ENCODE measurements at places on chromosomes 3 and 15.
A peak's percentile ranks its signal among the peaks of the same experiment; 100 is the strongest.

DNA sequence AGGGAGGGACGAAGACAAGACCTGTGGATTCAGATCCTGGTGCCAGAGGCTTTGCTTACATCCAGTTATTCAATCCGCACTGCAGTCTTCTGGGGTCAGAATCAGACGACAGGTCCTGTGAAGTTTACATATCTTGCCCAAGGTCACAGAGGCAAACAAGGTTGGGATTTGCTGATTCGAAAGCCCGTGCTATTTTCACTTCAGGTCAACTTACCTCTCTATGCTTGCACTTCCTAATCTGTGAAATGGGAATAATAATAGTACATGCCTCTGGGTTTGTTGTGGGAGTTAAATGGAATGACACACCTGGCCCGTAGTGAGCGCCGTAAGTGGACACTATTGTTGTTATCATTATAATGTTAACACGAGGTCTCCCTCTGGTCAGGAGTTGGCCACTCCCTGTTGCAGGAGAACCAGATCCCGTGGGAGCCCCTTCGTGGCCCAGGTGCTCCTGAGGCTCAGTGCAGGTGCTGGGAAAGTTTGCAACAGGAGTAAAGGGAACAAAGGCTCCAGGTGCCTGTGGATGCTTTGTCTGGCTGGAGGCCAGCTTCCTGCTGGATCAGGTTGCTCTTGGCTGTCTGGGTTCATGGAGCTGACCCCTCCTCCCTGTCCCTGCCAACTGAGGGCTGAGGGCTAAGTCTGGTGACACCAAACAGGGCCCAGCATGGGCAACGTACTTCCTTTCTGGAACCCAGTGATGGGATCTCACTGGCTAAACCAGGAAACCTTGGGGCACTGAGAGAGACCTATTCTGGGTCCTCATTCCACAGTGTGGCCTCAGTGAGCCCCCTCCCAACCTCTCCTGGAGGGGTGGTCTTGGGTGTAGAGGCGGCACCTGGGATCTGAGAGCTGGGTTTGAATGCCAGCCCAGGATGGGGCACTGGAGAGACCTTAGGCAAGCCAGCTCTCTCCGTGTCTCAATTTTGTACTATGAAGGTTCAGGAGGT, 40.1 kb upstream of the SEMA4B start:
- no peak for DNase-seq

GRCh38 chr3:9070961-9071360, 107.7 kb upstream of the RAD18 start:
- no peak for DNase-seq

GRCh38 chr15:67152429-67152828, 87.0 kb downstream of the SMAD3 start:
- no peak for DNase-seq

GRCh38 chr3:59726279-59726678, 676.5 kb upstream of the CFAP20DC start:
- DNase-seq, result peak; percentile 80

- peak; percentile 30 for DNase-seq
Observed at GRCh38 chr3:186826410-186826975, 16.0 kb upstream of the ADIPOQ start.

- no peak for DNase-seq
Observed at GRCh38 chr3:115638991-115639390, 15.7 kb downstream of the GAP43 start.

DNA sequence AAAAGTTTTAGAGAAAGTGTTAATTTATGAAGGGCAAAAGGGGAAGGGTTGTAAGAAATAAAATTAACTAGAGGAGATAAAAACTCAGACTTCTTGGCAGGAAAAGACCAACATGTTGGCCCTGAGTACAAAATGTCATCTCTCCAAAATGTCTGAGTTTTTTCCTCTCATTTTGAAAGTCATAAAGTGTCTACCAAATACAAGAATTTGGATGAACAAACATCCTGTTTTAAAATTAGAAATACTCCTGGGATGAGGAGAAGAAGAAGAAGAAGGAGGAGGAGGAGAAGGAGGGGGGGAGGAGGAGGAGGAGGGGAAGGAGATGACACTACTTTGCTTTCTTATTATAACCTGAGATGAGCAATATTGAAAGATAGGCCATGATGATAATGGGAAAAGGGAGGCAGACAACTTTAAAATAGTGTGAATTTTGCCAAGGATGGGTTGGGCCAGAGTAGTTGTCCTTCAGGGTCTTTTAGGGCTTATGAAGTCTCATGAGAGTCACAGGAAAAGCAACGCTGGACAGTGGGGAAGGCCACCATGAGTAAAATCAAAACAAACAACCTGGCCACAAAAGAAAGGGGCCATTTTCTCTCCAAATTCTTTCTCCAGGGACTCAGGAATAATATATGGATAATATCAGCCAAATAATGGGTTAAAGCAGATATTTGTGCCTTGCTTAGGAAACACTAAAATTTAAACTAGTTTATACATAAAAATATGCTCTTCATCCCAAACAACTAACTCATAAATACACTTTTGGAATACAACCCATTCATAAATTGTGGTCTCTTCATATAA, 632.9 kb downstream of the EPHA3 start:
- DNase-seq, result no peak

GRCh38 chr15:44082558-44083157, 112.4 kb downstream of the FRMD5 start:
- no peak for DNase-seq

DNA sequence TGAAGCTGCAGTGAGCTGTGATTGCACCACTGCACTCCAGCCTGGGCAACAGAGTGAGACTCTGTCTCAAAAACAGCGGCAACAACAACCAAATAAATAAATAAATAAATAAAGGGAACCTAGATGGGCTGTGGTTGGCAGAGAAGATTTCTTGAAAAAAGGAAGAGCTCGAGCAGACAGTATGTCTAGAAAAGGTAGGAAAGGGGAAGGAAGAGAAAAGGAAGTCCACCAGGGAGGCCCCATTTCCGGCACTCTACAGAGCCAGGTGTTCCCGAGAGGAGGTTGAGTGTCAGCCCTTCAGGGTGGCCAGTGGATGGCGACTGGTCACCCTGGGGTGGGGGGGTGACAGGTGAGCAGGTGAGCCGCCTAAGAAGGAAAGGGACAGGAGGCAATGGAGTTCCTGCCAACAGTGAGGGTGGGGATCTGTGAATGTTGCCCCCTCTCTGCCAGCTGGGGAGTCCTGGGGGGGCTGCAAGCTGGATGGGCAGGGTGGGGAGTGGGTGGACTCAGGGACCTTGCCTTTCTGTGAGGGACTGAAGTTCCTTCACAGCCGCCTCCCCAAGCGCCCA, 14.8 kb downstream of the PAQR5 start:
- no peak for DNase-seq

DNA sequence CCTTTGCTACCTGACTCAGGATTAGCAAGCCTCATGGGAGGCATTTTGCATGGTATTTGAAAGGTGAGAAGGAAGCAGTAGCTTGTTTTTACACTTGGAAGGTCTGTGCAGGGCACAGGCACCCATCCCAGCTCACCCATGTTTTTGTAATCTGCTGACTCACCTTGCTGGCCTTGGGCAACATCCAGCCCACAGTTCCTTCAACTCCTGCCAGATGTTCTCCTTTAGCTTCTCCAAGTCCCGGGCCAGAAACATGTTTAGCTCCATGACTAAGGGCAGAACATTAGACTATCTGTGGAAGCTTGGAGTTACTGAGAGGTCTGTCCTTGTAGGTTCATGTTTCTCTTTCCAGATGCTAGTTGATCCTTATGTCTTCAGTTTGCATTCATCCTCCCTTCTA, 12.4 kb upstream of the ZNF770 start:
- no peak for DNase-seq

GRCh38 chr3:179902061-179902460, 134.7 kb downstream of the PEX5L start:
- DNase-seq, result no peak

- no peak for DNase-seq
Observed at GRCh38 chr3:7927015-7927414, 574.6 kb upstream of the LMCD1 start.

DNA sequence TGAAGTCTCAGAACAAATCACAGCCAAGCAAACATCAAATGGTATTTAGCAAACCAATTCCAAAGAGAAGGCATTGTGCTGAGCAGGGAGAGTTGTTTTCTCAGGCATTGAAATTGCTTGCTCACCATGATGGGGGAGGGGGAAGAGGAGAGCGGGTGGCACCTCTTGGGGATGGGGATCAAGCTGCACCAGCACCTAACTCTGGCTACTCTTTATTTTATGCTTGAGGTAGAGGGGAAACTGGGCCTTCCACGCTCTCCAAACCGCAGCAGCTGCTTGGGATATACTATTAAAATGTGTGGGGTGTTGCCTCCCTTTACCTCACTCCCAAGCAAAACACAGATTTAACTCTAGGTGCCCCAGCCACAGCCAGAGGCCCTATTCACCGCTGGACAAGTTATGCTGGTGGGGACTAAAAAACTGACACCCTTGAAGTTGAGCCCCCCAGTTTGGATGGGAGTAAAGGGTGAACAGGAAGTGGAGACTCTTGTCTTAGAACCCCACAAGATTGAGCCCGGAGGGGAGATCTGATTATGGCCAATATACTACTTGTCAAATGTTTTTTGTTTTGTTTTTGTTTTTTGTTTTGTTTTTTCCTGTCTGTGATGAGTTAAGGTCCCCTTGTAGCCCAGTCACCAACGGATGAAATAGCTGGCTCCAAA, 5.0 kb upstream of the FOXB1 start:
- no peak for DNase-seq

DNA sequence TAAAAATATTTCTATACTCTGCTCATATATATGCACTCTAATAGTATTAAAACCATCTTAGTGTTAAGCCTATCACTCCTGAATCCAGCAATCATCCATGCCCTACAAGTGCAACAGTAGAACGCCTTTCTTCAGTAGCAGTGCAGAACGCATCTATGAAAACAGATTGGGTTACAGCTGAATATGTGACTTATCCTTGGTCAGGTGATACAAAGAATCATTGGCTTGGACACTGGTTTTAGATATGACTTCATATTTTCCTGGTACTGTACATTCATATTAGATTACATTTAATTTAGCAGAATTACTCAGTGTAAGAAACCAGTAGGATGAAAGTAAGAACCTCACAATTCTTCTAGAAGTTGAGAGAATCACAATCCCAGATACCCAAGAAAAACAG, 43.3 kb downstream of the ZNF106 start:
- no peak for DNase-seq

GRCh38 chr3:185528532-185528931, 23.9 kb downstream of the LIPH start:
- DNase-seq, result no peak

- no peak for DNase-seq
Observed at GRCh38 chr15:97893967-97894366, 66.5 kb upstream of the ARRDC4 start.

GRCh38 chr3:177487635-177488186, 290.4 kb upstream of the TBL1XR1 start:
- no peak for DNase-seq

DNA sequence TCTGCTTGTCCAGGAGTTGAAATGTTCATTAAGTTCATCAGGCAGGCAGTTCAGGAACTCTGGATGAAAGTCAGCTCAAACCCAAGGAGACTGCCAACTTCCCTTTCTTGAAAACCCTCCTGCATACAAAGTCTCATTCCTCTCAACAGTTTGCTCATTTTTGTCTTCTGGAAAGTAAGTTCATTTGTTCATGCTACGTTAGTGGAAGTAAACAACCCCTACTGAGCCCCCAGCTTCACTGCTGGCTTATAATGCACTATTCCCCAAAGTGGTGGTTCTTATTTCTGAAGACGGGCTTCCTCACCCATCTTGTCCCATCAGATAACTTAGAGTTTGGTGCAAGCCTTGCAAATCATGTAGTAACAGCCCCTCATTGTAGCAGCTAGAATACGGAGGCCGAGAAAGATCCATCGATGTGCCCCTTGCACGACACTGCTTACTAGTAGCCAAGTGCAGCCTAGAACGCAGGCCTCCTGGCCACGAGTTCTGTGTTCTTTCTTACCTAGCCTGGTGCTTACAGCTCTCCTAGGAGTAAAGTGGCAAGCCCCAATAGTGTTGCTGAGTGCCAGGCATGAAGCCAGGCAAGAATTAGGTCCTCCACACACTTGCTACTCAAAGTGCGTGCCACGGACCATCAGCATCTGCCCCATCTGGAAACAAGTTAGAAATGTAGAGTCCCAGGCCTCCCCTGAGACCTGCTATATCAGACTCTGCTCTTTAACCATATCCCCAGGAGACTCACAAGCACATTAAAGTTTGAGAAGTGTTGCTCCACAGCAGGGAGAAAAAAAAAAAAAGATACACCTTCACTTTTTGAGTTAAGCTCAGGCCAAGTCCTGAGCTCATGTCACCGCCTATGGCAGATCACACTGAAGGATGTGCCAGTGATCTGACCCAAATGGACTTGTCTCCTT, 82.5 kb downstream of the RFTN1 start:
- no peak for DNase-seq

DNA sequence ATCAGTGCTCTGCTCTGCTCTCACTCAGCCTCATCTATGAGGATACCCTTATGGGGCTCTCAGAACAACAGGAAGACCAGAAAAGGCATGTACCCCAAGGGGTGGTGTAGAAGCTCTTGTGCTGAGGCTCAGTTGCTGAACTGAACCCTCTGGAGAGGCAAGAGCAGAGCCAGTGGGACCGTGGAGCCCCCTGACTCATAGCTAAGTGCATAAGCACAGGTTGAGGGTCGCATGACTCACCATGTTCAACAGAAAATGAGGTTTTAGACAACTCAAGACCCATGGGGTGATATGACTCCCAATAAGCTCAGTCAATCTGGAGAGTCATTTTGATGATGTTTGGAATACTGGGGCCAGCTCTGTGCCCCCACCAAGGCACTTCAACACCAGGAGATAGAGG, 37.3 kb downstream of the CRYGS start:
- peak; percentile 42 for DNase-seq

GRCh38 chr3:173465112-173465511, 67.6 kb downstream of the NLGN1 start:
- DNase-seq, result no peak

DNA sequence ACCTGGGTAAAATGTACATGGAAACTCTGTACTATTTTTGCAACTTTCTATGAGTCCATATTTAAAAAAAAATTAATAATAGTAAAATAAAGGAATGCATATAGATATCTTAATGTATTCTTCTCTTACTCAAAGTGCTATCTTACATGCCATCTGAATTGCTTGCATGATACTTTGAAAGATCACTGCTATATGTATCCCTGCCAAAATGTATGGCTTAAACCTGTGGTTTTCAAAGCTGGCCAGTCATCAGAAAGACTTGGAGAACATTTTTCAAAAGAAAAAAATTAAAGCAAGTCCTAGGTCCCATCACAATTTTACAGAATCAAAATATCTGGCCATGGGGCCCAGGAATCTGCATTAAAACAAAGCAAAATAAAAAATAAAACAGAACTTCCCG, 262.1 kb downstream of the LPP start:
- DNase-seq, result no peak

DNA sequence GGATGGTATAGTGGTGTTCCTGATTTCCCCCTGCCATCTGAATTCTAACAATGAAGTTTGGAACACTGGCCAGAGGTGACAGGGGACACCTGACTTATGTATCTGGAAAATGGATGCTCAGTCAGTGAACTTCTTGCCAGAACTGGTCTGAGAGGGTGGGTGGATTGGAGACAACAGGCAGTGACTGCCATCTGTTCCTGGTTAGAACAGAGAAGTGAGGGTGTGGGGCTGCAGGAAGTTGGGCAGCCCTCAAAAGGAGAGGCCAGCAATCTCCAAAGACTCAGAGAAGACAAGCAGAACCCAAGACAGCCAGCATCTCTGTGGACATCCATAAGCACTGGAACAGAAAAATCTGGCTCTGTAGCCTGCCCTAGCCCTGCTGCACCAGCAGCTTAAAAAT, 50.5 kb downstream of the ANP32A start:
- no peak for DNase-seq

All from activated CD4-positive, alpha-beta T cell treated with anti-CD3 and anti-CD28 coated beads, Interleukin-2, Interleukin-4, amounts not matched to agents 100 ng/mL and 50 ng/mL, durations not matched to agents 16 hours and 8 hours (primary cell).